ENCODE measurements at places on chromosomes 5 and 9.

- no peak for DNase-seq
These were observed 24.0 kb downstream of the RAPGEF1 start for GRCh38 chr9:131715906-131716305.

DNA sequence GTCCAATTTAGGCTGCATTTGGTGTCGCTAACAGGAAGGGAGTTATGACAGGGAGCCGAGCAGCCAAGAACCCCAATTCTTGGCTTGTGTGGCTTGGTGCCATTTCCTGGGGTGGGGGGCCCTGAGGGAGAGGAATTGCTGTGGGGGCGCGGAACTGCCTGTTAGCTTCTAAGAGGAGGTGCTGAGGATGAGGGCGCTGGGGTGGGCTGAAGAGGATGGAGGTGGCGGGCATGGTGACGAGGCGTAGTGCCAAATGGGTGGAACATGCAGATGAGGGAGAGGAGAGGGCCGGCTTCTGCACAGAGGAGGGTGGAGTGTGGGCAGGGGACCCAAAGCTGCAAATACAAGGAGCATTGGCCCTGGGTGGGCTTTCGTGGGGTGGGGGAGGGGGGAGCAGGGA, 27.9 kb downstream of the IER5L start:
- DNase-seq: no peak

DNA sequence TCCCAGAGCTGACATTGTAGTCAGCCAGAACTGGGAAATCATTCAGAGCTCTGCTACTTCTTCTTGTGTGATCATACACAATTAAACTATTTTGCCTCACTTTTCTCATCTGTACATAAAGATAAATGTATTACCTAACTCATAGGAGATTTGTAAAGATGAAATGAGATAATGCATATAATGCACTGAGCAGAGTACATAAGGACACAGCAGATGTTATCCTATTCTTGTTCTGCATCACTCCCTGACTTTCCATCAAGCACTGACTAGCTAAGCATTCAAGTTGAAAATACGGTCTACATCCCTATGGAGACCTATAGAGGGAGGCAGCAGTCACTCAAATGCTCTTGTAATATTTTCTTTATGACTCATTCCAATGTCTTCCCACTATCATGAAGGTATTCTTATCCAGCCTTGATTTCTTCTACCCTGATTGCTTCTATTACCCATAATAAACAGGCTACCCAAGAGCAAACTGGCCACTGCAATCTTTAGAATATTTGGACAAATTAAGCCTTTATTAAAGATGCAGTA, 16.3 kb upstream of the PRR16 start:
- no peak for DNase-seq

GRCh38 chr9:130609163-130609562, 29.8 kb downstream of the FUBP3 start:
- DNase-seq: no peak

DNA sequence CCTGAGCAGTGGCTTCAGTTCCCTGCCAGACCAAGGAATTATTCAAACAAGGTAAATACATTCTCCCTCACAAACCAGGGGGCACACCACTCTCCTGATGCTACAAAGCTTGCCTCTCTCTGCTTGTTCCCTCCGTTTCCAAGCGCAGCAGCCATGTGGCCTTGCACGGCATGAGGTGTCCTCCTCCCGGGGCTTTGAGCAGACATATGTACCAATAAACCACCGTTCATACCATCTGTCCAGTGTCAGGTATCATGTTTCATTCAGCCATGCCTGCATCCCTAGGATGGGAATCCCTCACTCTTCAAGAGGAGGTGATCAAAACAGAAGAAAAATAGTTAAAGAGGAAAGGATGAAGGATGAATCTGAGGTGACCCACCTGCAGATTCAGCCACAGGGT, 282.7 kb downstream of the ENC1 start:
- no peak for DNase-seq

GRCh38 chr5:73218552-73219171, 45.7 kb downstream of the TMEM174 start:
- no peak for DNase-seq

- no peak for DNase-seq
These were observed 61.3 kb downstream of the ENC1 start for GRCh38 chr5:74579215-74579614.

GRCh38 chr5:93342563-93343061, 238.4 kb downstream of the NR2F1-AS1 start:
- no peak for DNase-seq

DNA sequence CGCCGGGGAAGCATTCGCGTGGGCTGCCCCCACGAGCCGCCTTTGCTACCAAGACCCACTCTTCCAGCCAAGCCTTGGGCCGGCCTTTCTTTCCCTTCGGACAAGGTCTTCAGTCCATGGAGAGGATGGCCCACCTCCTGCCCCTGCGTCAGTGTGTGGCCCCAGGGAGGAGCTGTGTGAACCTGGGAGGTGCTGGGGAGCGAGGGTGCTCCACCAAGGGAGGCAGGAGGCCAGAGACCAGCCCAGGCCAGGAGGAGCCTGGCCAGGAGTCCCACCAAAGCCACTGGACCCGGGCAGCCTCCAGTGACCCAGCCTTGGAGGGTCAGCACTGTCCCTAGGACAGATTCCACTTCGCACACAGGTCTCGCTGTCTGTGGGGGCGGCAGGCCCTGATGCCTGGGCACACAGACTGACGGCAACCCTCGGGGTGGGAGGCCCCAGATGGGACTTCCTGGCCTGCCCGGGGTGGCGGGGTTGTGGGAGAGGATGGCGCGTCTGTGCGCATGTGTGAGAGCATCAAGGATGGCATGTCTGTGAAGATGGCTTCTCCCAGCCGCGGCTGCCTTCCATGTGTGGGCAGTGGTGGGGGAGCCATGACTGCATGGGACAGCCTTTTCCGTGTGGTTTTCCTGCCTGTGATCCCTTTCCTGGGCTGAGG, 113.3 kb upstream of the LPCAT1 start:
- DNase-seq: no peak

GRCh38 chr9:121349009-121349408, 21.0 kb downstream of the STOM start:
- DNase-seq: no peak

DNA sequence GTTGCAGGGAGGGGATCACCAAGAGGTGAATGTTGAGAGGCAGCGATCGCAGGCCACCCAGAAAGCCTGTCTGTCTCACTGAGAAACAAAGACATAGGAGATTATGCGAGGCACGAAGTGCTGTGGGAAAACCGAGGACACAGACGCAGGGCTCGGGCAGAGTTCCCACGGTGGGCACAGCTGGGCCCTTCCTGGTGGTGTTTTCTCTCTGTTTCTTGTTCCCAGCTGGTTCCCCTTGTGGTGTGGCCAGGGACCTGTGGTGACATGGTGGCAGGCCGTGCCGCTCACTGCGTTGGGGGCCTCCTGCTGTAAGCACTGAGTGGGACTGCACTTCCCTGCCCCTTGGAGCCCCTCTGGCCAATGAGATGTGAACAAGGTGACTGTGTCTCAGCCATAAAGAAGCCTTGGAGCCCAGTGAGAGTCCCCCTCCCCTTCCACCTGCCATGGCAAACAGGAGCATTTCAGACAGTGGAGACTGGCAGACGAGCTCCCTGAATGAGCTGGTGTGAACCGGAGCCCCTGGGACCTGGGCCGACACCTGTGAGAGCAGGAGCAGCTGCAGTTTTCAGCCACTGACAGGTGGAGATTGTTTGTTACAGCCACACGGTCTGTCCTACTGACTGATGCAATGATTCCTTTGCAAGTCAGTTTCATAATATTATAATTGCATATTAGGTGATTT, 13.2 kb upstream of the IRX4 start:
- no peak for DNase-seq

DNA sequence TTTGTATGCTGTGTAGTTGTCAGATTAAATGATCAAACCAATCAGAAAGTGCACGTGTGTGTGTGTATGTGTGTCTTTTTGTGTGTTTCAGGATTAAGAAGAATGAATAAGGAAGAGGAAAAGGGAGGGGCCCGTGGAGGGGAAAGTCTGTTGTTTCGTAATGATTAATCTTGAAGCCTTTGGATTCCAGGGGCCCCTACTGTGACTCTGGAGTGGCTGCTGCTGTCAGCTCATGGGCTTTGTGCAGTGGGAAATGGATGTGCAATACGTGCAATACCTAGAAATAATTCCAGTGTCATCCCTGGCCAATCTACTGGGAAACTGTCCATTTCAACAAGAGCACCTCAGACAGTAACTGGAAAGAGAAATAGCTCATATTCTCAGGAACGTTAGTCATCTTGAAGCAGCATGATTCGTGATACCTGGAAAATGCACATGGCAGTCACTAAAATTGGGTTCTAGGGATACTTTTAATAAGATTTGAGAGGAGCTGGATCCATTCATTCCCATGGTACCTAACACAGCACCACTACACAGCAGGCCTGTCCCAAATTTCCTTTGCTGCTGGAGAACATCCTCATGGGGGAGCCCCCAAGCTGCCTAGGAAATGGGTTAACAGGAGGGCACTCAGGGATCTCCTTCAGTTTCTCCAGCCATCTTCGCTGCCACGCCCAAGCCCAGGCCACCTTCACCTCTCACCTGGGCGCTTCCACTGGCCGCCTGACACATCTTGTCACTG, 186.3 kb downstream of the NR3C1 start:
- DNase-seq: no peak

GRCh38 chr9:4514252-4515128, 24.2 kb downstream of the SLC1A1 start:
- no peak for DNase-seq

DNA sequence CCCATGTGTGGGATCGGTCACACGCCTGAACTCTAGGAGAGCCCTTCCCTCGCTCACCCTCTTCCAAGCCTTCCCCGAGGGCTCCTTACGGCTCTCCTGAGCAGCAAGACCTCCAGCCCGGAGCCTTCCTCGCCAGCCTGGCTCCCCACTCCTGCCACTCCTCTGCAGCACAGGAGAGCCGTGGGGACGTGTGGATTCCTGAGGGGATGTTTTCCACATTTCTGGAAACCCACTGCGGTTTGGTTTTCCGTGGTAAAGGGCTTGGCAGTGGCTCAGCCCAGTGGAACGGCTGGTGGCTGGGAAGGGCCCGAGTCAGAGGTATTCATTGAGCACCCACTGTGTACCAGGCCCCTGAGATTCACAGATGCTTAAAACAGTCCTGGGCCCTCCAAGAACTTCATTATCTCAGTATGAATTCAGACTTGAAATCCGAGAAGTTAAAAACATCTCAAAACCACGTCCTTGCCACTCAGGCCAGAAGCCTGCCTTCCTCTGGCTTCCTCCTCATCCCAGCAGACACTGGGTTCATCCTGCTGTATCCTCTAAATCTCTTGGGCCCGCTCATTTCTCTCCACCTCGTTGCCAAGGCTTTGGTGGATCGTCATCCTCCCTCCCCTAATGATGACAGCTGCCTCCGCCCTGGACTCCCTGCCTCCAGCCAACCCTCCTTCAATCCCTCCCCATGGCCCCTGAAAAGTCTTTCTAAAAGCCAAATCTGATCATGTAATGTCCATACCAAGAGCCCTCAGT, 109.6 kb downstream of the FGF18 start:
- DNase-seq: no peak

GRCh38 chr9:20570756-20571155, 51.5 kb downstream of the MLLT3 start:
- DNase-seq: no peak

GRCh38 chr9:128109050-128109709, 18.3 kb downstream of the PTGES2 start:
- no peak for DNase-seq

DNA sequence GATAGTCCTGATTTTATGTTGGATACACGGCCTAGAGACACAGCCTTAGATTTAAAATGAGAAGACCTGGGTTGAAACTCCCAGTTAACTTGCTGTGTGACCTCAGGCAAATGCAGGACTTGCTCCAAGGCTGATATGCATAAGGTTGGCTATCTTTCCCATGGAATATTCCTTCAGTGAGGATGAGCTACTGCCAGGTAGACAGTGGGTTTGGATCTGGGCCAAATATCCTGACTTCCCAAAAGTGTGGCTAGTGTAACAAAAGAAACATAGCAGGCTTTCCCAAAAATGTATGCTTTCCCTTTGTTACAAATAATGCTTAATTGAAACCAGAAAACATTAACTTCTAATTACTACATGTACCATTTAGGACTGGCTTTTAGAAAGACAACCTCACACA, 697 bp upstream of the XPA start:
- no peak for DNase-seq

DNA sequence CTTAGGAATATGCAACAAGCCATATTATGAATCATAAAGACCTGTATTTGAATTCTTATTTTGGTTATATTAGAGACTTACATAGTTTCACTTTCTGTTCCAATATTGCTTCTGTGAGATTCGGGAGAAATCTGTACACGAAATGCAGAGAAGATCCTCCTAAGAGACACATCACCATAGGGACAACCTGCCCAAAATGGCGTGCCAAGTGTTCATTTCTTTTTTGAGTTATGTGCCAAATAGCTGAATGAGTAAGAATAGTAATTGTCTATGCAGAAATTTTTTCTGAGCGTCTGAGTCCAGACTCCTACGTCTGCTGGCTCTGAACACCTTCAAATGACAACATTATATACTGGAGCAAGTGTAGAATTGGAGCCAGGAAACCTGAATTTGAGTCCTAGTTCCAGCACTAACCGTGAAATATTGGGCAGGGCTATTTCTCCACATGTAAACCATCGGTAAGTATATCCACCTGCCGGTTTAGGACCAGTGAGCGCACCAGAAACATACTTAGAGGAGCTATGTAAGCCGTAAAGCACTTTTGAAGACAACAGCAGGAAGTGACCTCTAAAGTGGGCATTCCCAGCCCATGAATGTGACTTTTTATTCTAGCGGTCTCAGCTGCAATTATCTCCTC, 163.9 kb upstream of the DMRT1 start:
- DNase-seq: no peak

GRCh38 chr5:143696921-143697320, 115.0 kb upstream of the HMHB1 start:
- DNase-seq: no peak

GRCh38 chr5:89901346-89901745, 508.2 kb downstream of the CETN3 start:
- no peak for DNase-seq

- DNase-seq: no peak
These were observed 161.7 kb upstream of the KLF9 start for GRCh38 chr9:70576116-70576515.

DNA sequence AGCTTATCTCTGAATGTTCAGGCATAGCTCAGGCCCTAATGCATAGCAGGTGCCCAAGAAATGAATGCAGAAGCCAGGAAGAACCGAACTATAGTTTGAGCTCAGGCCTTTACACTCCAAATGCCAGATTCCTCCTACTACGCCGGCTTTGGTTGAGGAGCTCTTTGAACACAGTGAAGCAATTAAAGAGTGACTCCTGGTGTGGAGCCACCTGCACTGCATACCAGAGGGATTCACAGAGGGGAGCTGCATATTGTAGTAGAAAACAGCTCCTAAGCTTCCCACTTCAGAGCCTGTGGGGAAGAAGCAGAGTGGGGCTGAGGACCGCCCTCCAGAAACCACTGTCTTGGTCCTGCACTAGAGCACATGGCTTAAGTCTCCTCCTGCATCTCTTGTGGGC, 14.5 kb upstream of the KCNMB1 start:
- no peak for DNase-seq

All from esophagus squamous epithelium (tissue), 5 donors.